Posterior vena cava (tissue), 2 donors: ENCODE measurements at places on chromosomes 1 and 21. TPM values are rescaled to one million over a fixed set of nuclear protein-coding genes. Genes with fewer than 3 reads are reported as not detected.

- no peak for DNase-seq
Observed at GRCh38 chr1:28578696-28579218, 13.3 kb upstream of the RAB42 start.

DNA sequence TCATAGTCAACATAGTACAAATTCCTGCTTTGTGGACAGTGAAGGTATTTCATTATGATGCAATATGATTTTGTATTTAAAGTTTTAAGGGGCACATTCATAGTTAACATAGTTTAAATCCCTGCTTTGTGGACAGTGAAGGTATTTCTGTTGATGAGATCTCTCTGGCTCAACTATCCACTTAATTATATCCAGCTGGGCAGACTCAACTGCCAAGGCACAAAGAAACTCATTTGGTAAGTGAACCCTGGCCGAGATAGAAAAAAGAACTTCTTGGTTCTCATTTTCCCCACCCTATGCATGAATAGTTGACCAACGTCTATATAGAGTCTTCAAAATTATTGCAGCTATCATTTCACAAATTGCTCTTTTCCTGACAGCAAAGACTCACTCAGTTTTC, 1194.6 kb downstream of the NCAM2 start:
- no peak for DNase-seq

GRCh38 chr1:10856863-10857598, 60.6 kb upstream of the CASZ1 start:
- no peak for DNase-seq

- no peak for DNase-seq
Observed at GRCh38 chr21:31005019-31005418, 33.3 kb downstream of the KRTAP19-8 start.

DNA sequence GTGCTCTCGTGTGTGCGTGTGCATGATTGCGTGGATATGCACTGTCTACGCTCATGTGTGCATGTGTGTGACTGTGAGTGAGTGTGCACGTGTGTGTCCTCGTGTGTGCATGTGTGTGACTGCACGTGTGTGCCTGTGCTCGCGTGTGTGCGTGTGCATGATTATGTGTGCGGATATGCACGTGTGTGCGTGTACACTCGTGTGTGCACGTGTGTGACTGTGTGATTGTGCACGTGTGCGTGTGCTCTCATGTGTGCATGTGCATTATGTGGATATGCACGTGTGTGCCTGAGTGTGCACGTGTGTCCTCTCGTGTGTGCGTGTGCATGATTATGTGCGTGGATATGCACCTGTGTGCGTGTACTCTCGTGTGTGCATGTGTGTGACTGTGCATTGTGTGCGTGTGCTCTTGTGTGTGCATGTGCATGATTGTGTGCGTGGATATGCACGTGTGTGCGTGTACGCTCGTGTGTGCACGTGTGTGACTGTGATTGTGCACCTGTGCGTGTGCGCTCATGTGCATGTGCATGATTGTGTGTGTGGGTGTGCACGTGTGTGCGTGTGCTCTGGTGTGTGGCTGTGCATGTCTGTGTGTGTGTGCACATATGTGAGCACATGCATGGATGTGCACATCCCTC, 2.2 kb downstream of the MMEL1 start:
- DNase-seq, result peak; percentile 47

GRCh38 chr1:187817782-187818181, 989.0 kb downstream of the PLA2G4A start:
- DNase-seq, result no peak

The AP4B1 gene
- total RNA-seq, result 20.0 TPM

The SPRR3 gene
- total RNA-seq, result not detected

DNA sequence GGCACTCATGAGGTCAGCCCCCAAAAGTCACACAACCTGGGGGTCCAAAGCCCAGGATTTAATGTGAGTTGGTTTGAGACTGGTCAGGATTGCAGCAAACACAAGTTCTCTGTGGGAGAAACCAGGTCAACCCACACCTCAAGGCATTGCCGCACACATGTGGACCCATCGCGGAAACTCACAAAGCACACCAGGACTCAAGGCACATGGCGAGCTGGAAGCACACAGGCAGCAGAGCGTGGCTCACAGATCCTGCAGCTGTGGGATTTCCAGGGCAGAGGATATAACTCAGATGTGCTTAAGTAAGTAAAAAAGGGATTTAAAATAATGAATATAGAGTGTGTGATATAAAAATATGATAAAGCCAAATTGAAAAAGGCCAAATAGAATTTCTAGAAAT, 51.6 kb upstream of the ADARB1 start:
- DNase-seq, result peak; percentile 71

DNA sequence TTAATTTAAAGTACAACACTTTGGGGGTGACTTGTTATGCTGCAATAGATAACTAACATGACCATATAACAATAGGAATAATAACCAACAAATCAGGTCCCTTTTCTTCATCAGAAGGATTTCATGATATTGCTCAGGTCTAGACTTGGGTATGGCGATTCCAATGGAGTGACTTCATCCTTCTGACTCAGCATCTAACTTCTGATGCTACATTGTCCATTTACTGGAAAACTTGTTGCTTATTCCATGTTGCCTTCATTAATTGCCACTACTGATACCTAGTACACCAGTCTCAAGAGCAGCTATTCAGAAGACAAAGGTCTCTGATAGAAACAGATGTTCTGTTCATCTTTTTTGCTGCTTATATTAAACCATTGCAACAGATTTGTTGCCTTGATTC, 324.3 kb downstream of the TGFB2 start:
- DNase-seq, result no peak

DNA sequence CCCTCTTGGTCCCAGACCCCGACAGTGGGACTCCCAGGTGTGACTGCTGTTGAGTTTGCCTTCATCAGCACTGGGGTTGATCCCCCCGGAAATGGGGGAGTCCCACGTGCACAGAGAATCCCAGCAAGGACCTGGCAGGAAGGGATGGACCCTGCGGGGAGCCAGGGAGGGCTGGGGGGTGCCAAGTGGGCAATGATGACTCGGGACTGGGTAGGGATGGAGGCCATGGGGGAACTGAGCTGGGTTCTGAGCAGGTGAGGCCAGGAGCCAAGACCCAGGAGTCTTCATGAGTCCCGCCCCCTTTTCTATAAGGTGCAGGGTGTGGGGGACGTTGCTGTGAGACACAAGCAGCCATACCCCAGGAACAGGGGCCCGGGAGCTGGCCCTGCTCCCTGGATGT, 103.8 kb downstream of the CRYAA start:
- DNase-seq, result no peak

DNA sequence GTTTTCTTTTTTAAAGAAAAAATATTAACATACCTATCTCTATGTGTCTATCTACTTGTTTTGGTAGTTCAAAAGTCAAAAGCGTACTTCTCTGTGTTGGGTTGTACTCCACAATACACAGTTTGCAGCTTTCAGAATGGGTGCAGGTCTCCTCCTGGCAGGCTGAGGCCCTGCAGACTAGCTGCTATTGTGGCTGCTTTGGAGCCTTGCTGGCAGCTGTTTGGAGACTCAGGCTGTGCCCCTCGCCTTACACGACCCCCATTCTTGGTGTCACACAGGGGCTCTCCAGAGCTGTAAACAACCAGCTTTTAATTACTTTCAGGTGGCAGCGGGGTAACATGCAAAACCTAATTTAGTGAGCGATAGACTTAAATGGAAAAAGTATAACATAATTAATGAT, 160.4 kb downstream of the DSCAM start:
- no peak for DNase-seq

The GBP5 gene
- total RNA-seq, result 1.6 TPM

- DNase-seq, result no peak
Observed at GRCh38 chr1:32305310-32305709, 13.4 kb downstream of the HDAC1 start.

DNA sequence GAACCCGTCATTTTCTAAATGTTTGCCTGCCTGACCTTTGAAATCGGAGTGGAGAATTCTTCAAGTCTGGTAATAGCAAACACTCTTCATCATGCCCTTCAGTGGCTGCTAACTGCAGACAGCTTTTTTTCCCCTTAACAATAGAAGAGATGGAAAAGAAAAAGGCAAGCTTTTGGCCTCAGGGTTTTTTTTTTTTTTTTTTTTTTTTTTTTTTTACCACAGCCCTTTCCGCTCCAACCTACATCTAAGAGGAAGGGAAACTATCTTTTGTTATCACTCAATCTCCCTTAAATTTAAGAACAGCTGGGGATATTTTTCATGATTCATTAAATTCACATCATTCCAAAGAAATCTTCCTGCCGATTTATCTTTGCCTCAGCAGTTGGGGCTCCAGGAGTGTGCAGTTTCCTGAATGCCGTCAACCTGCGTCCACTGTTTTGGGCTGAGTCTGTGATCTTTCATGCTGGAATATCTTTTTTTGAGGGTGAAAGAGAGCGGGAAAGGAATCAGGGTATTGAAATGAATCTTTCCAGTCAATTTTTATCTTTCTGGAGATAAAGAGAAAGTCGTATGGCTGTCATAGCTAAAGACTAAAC, 144.5 kb upstream of the SMYD2 start:
- no peak for DNase-seq

GRCh38 chr1:103111926-103112325, 3.6 kb upstream of the COL11A1 start:
- no peak for DNase-seq

- DNase-seq, result no peak
Observed at GRCh38 chr1:160855181-160855981, 7.3 kb downstream of the CD244 start.
